IMR-90 (cell line): ENCODE measurements at places on chromosomes 6 and 20. TPM values are rescaled to one million over a fixed set of nuclear protein-coding genes. Genes with fewer than 3 reads are reported as not detected.

Gene FAM229B
- 8.6 and 11.4 TPM in 2 replicates for total RNA-seq

Gene POLR3F
- 5.7 and 10.0 TPM in 2 replicates for total RNA-seq

Gene C20orf96
- total RNA-seq = 1.1 and 2.0 TPM in 2 replicates

GRCh38 chr6:1624058-1624850, 14.5 kb downstream of the FOXC1 start:
- peak overlapping the region; percentile 67 for H3K4me3 ChIP-seq
- H3K36me3 ChIP-seq = peaks cover 2% of the 10 kb centered on the region; the same call in 1 of the 2 replicates
- H3K27ac ChIP-seq = peak overlapping the region; percentile 40; the same call in 1 of the 2 replicates

DNA sequence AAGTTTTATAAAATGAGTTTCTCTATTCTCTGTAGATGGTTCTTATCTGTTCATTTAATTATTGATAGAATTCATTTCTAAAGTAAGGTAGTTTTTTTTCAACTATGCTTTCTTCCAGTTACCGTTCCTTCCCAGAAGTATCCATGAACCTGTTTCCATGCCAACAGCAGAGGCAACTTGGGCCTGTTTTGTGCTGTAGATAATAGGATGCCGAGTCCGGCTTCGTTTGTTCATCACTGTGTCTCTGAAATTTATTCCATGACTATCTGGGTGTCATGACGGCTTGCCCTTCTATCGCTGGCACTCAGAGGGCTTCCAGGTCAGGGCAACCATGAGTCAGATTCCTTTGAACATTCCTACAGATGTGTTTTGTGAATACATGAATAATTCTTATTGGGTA, 190.4 kb downstream of the SYNDIG1 start:
- H3K27me3 ChIP-seq = peaks cover 20% of the 10 kb centered on the region
- DNase-seq = no peak
- no peak overlapping the region for H3K4me3 ChIP-seq
- peaks cover 4% of the 10 kb centered on the region; the same call in 1 of the 2 replicates for H3K4me1 ChIP-seq

GRCh38 chr6:87487555-87487954, 14.8 kb downstream of the SLC35A1 start:
- H3K27me3 ChIP-seq = no peaks in the 10 kb centered on the region
- no peak overlapping the region for H3K4me3 ChIP-seq
- H3K27ac ChIP-seq = no peak overlapping the region
- peaks cover 8% of the 10 kb centered on the region for H3K36me3 ChIP-seq
- H3K4me1 ChIP-seq = no peaks in the 10 kb centered on the region; the same call in 1 of the 2 replicates
